Stimulated activated CD8-positive, alpha-beta memory T cell treated with anti-CD3 and anti-CD28 coated beads, Interleukin-2, amount 100 ng/mL, for 1 hour (primary cell): ENCODE measurements at places on chromosomes 6 and 20.

DNA sequence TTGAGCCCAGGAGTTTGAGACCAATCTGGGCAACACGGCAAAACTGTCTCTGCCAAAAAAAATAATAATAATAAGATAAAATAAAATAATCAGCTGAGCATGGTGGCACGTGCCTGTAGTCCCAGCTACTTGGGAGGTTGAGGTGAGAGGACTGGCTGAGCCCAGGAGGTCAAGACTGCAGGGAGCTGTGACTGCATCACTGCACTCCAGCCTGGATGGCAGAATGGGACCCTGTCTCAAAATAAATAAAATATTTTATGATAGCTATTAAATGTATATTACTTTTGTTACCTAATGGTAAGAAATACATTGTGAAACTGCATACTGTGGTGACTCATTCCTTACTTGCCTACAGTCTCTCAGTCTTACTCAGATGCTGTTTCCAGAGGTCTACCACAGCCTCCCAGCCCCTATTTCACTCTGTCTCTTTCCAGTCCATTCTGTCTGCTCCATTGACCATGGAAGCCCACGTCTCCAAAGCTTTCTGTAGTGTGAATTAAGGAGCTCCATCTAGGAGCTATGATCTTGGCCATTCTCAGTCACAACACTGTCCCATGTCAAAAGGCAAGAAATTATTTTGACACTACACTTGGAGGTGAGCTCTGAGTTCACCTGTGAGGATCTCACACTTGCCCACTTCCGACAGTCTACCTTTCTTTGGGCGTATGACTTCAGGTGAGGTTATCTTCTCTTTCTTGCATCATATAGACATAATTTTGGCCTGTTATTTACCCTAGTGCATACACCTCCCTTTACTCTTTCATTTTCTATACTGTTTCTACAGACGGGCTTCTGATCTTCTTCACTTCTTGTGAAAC lies 22.4 kb upstream of the SNX9 start:
- no peak for DNase-seq

DNA sequence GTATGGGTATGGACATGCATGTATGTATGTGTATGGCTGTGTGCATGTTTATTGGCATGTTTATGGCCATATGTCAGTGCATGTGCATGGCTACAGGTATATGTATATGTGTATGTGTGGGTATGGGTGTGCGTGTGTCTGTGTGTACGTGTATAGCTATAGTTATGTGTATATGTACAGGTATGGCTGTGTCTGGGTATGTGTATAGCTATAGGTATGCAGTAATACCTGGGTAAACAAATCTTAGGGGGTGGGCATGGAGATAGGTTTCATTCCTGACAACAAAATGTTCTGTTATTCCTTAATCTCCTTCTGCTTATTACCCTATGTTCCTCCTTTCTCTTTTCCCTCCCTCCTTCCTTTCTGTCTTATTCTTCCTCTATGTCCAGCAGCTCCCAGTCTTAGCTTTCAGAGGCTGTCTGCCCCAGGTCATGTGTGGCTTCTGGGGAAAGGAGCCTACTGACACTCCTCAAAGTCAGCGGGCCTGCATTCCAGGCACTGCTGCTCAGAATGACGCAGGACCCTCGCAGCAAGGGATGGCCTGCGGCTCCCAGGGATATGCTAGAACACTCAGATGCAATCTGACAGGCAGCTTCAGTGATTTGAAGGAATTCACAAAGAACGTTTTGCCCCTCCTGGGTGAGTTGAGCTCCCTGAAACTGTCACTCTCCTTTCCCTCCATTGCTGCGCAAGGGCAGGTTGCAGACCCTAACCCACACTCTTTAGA lies 139.3 kb upstream of the PHACTR1 start:
- DNase-seq = no peak

DNA sequence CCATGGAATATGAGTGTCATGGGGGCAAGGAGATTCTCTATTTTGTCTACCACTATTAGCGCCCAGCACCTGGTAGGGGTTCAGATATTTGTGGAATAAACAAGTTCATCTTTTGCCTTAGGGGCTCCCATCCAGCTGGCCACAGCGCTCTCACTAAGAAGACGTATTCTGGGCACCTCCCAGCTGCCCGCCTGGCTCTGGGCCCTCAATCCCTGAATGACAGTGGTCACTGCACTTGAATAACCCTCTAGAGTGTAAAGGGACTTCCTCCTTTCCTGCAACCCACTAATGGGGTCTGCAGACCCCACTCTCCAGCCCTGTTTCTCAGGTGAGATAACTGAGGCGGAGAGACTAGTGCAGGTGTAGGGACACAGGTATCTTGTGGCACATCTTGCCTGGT lies 36.2 kb downstream of the SNX5 start:
- DNase-seq = no peak

DNA sequence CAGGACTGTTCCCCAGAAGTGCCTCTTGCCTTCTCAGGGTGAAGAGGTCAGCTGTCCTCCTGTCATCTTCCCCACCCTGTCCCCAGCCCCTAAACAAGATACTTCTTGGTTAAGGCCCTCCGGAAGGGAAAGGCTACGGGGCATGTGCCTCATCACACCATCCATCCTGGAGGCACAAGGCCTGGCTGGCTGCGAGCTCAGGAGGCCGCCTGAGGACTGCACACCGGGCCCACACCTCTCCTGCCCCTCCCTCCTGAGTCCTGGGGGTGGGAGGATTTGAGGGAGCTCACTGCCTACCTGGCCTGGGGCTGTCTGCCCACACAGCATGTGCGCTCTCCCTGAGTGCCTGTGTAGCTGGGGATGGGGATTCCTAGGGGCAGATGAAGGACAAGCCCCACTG lies 9.8 kb downstream of the PI16 start:
- no peak for DNase-seq

DNA sequence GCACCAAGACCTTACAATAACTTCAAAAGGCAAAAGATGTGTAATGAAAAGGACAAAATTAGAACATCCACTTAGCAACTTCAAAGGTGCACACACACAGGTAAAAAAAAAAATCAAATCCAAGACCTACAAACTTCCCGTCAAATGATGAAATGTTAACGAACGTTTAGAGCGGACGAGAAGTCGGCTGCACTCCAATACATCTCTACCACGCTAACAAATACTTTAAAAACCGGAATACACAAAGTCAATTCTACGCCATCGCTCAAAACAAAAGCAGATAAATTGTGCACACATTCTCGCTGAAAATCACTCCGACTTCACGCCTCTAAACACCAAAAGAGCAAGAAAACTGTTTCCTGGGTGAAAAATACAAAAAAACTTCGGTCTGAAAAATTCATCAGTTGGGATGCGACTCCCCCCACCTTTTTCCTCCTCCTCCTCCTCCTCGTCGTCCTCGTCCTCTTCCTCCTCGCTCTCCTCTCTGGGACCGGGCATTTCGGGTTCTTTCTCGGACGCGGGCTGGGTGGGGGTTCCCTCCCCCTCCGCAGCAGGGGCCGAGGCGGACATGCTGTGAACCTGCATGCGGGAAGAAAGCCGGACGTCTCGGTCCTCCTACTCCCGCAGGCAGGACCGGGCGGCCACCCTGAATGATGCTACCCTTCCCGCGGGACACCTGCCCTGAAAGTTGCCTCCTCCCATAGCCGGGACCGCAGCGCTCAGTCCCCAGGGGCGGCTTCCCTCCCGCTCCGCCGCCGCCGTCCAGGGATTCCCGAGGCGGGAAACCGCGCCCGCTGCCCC lies 712 bp downstream of the DEK start:
- DNase-seq = no peak

- no peak for DNase-seq
Measured at GRCh38 chr20:14986026-14986655, 648.7 kb upstream of the FLRT3 start.

- no peak for DNase-seq
Measured at GRCh38 chr6:116402108-116402937, 31.6 kb downstream of the DSE start.

GRCh38 chr6:91860541-91861335 lies 1273.9 kb upstream of the MAP3K7 start:
- DNase-seq = no peak

GRCh38 chr20:37500311-37500710 lies 20.7 kb upstream of the NNAT start:
- no peak for DNase-seq

DNA sequence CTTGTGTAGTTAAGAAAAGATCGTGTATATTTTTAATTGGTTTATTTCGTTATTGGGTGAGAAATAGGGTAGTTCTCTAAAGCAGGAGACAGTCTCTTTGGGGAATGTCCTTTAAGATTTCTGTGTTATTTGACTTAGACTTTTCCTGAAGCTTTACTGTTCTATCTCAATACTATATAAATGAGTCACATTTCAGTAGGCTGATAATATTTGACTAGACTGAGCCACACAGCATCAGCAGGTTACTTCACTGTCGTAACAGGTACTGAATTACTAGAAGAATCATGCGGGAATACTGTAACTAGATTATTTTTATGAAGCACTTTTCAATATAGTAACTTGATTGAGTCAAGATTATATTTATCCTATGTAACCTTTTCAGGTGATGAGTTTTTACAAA lies 1.4 kb downstream of the SMAP1 start:
- DNase-seq = no peak

- DNase-seq = no peak
Measured at GRCh38 chr6:125188594-125189203, 35.1 kb downstream of the TPD52L1 start.

DNA sequence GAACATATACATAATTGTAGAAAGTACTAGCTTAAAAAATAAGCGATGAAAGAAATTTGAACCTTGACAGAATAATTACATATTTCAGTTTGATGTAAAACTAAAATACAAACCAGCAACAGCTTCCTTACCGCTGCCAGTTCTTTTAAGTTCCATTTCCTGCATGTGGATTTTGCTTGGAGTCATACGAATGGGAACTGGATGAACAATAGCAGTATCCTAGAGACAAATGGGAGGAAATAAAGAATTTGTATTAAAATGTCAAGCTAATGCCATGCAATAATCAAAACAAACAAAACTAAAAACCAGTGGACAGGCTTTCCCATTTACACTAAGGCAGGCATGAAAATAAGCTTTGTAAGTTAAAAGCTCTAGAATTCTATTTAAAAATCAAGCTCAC lies 67.1 kb downstream of the REPS1 start:
- DNase-seq = no peak

DNA sequence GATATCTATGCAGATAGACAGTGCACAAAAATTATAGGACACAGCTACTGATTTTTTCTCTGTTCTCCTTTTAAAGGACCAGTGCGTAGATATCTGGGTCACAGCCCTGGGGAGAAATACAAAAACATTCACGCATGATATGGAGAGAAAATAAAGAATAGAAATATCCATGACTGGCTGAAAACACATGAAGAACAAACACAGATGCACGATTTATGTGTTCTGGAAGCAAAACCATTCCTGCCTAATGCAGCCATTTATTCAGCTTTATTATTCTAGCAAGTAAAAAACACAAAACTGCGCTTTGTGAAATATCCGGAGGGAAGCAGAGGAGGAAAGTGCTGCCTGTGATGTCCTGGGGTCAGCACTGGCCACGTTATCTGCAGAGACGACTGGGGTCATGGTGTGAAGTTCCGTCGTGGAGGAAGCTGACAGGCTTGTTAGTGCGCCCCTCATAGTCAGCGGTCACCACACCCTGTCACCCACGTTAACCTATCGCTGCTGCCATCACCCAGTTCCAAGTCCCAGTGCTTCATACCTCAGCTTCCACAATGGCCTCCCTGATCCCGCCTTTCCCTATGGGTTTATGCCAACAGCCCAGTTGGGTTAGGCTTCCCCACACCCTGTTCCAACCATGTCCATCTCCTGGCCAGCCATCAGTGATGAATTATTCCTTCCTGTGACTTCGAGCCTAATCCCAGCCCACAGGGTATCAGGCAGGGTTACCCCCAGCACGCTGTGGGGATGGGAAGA lies 86.6 kb upstream of the RPS6KA2 start:
- DNase-seq = no peak

- no peak for DNase-seq
Measured at GRCh38 chr20:43681468-43681942, 14.6 kb downstream of the MYBL2 start.

DNA sequence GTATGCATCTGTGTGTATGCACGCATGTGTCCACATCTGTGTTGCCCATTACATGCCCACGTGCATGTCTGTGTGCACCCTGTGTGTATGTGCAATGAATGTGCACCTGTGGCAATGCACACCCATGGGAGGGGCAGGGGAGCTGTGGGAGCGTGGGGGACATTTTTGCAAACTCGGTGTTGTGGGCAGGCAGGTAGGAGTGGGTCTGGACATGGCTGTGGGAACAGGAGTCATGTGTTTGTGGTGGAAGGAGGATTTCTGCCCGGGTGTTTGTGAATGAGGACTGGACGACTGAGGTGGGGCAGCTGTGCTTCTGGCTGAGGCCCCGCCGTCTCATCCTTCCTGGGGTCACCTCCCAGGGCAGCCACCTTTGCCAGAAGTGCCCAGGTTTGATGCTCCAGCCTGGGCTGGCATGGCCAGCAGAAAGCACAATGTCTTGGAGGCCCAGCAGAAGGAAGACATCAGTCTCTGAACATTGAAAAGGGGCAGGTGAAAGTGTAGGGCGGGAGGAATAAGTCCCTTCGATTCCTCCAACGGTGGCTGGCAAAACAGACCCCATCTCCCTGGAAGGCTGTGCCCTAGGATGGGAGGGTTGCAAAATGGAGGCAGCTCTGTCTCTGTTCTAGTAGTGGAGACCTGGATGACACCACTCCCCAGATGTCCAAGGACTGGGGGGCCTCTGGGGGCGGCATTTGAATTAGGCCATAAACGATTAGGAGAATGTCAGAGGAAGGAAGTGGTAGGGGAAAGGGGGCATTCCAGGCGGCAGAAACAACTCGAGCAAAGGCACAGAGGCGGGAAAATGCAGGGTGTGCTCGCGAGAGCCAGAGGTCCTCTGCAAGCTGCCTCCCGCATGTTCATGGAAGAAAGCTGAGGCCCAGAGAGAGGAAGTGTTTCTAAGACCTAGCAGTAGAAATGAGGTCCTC lies 19.1 kb upstream of the ARMC12 start:
- no peak for DNase-seq

DNA sequence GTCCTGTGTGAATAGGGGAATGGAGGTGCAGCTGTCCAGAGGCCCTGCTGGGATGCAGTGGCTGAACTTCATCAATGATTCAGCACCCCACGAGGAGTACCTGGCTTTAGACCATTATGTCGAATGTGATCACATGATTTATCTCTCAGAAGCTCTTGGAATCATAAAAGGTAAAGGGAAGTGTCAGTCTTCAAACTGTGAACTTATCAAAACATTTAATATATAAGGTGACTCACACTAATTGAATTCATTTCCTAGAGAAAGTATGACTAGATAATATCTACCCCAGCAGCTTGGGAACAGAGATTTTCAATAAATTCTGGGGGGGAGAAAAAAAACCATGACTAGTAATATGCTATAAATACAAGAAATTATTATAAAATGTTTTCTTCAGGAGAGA lies 29.5 kb downstream of the ALDH8A1 start:
- DNase-seq = no peak

GRCh38 chr20:47705497-47705856 lies 79.8 kb downstream of the SULF2 start:
- DNase-seq = no peak

- DNase-seq = no peak
Measured at GRCh38 chr6:114634016-114634415, 291.2 kb upstream of the HS3ST5 start.

GRCh38 chr6:108363113-108363512 lies 68.3 kb downstream of the AFG1L start:
- no peak for DNase-seq
